Endodermal cell (in vitro differentiated cells): ENCODE measurements at places on chromosomes 2 and 18. TPM values are rescaled to one million over a fixed set of nuclear protein-coding genes. Genes with fewer than 3 reads are reported as not detected.

GRCh38 chr2:11715987-11716652 is 30.3 kb upstream of the LPIN1 start:
- no peak for DNase-seq

DNA sequence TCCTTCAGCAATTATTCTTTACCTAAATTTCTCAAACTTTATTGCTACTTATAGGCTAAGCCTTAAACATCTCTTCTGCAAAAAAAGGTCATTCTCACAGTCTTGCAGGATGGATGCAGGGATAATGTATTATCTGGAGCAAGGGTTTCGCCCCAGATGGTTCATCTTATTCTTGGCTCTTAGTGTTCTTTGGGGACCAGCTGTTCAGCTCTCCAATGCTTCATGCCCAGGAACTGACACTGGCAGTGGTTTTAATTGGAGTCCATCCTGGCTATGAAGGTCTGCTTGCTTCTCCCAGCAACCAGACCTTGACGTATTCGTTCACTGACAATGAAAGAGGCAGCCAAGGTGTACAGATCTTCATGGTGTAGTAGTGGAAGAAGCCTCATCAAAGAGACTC is 331.9 kb downstream of the SLC8A1 start:
- no peak for DNase-seq

DNA sequence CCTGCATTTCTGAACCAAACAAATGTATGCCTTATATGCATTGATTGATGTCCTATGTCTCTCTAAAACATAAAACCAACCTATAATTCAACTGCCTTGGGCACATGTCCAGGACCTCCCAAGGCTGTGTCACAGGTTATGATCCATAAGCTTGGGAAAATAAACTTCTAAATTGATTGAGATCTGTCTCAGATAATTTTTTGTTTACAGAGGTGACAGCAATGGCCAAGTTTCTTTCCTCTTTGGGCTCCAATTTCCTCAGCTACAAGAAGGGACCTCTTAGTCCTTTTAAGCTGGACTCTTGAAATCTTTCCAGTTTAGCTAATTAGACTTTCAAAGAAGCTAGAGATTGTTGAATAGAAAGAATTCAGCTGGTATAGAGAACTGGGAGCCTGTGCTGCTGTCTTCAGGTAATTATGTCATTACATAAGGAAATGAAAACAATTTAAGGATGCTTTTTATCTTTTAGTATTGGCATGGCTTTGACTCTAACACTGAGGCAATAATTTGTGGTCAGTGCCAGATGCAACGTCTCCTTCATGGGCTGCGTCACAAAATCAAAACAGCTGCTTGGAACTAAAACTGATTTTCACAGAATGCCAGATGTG is 412.1 kb upstream of the TRIB2 start:
- DNase-seq = no peak

GRCh38 chr2:167942366-167943081 is 304.9 kb downstream of the STK39 start:
- DNase-seq = no peak

DNA sequence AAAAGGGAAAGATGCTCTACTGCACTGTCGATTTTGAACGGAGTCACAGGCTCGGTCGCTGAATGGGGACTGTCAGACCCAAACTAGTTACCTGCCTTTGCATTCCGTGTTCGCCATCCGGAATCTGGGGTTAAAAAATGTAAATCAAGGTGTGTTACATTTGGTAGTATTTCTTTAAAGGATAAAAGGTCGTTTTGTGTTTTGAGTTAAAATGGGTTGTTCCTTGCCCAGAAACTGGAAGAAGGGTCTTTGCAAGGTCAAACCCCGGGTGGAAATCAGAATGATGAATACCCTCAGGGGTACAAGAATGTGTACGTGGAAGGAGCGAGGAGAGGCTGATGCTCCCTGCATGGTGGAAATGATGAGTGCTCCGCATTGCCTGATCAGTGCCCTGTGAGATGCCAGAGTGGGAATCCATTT is 1.0 kb downstream of the VSNL1 start:
- DNase-seq = no peak

DNA sequence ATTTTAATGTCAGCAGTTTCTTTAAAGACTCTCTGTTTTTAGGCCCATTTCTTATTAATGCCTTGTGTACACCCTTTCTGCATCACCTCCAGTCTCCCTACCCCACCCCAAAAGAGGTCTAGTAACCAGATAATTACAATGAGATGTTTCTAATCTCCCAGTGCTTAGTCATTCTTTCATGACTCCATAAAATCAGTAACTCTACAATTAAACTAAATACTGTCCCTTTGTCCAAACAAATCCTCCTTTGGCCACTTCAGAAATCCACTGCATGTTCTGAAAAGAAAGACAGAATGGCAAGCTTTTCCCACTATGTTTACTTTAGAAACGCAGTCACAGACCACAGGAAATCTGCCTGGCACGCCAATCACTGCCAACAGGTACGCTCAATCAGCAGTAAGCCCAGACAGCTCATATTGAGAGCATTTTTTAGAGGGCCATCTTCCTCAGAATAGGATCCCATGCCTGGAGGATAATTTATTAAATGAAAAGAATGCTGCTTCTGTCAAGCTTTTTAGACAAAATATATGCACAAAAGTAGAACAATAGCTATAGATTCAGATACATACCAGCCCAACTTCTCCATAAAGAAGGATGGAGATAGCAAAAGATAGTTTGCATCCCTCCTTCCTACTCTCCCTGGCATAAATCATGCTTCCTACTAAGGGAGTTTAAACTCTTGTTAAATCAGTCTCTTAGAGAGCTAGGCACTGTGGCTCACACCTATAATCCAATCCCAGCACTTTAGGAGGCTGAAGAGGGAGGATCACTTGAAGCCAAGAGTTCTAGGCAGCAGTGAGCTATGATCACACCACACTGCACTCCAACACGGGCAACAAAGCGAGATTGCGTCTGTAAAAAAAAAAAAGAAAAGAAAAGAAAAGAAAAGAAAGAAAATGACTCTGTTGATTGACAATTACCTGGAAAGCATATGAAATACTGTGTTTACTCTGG is 14.6 kb downstream of the CLASP1 start:
- DNase-seq = no peak

- no peak for DNase-seq
These were observed 22.9 kb upstream of the TMEM87B start for GRCh38 chr2:112032224-112032586.

- DNase-seq = no peak
These were observed 81.5 kb upstream of the LDLRAD4 start for GRCh38 chr18:13136904-13137669.

- peak; percentile 74 for DNase-seq
These were observed 182.4 kb downstream of the CELF4 start for GRCh38 chr18:37383036-37383785.

GRCh38 chr2:144452169-144452988 is 67.5 kb downstream of the ZEB2 start:
- DNase-seq = peak; percentile 79

DNA sequence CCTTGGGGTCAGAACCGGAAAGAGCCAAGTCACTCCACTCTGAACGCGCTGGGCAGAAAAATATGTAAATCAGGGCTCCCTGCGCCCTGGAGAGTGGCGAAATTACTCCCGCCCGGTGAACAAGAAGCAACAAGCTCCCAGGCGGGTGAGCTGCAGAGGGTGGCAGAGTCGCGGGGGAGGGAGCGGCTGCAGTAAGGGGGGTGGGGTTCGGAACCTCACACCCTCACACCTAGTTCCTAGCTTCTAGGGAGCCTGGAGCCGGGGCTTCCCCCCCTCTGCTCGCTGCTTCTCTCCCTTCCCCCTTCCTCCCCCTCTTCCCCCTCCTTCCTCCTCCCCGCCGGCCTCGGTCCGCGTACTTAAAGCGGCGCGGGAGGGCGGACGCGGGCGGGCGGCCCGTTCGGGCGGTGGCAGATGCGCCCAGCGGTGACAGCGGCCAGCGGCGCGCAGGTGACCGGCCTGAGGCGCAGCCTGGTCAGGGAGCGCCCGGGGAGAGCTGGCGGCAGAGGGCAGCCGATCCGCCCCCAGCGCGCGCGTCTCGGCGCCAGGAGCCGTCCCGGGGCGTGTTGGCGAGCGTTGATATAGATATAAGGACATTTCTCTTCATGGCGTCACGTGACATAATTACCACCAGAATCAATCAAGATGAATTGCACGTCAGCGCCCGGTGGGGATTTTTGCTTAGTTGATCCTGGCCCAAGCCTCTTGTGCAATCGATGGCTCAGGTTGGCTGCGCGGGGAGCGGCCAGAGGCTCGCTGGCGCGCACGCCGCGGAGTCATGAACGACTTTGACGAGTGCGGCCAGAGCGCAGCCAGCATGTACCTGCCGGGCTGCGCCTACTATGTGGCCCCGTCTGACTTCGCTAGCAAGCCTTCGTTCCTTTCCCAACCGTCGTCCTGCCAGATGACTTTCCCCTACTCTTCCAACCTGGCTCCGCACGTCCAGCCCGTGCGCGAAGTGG is at the start of gene HOXD11:
Gene HOXD11 (plus strand): TSS at position 700 of the 959 bp plus-strand sequence. CDS start 76 bp downstream, at position 776.
- peak; percentile 84 for DNase-seq

GRCh38 chr2:157880927-157881326 is 4.8 kb upstream of the ACVR1 start:
- DNase-seq = no peak

GRCh38 chr2:212448698-212449097 is 89.9 kb downstream of the ERBB4 start:
- DNase-seq = no peak

DNA sequence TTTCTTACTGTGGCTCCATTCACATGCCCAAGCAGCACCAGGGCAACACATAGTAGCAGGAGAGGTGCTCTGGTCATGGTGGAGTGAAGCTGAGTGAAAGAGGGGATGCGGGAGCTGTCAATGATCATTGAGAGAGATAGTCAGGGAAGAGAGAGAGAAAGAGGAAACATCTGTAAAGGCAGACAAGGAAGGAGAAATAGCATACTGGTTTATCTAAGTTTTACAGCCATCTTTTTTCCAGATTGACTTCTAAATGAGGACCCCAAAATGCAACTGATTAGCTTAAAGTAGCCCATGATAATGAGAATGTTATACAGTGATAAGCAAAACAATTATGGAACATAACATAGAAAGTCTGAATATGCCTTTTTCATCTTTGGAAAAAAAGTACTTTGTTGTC is at the start of gene C2orf66:
Gene C2orf66 (minus strand): TSS at position 96 of the 400 bp plus-strand sequence. CDS start 19 bp downstream, at position 77.
- DNase-seq = no peak

DNA sequence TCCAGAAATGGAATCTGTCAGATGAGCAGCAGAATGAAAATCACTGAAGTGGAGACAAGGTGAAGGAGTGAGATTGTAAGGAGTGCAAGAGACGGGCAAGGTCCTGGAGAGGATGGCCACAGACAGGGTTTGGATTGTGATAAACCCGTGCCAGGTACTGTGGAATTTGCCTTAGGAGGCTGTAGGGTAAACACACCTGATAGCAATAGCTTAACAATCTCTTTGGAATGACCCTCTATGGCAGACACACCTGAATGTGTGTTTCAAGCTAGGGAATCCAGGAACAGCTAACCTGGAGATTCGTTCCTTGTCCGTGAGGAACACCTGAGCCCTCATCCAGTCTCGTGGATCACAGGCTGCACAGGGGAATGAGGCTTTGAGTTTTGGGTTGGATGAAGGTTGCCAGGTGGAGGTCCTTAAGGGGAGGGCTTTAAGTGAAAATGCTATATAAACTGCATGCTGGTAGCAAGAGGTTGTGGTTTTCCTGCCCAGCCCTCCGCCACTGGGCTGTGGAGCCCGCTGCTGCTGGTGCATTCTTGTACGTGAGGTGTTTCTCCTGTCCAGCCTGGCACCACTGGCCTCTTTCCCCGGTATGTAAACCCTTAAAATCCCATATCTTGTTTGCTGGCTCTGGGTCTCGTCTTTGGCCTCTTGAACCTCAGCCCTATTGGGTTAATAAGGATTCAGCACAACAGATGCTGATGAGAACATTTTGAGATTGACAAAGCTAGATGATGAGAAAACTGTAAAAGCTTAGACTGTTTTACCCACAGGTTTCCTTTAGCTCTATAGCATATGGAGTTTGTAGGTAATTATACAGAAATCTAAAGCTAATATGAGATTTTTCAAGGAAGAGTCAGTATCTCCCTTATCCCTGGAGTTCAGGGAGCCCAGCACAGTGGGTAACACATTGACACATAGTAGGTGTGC is 117.9 kb downstream of the ARHGAP15 start:
- DNase-seq = no peak

DNA sequence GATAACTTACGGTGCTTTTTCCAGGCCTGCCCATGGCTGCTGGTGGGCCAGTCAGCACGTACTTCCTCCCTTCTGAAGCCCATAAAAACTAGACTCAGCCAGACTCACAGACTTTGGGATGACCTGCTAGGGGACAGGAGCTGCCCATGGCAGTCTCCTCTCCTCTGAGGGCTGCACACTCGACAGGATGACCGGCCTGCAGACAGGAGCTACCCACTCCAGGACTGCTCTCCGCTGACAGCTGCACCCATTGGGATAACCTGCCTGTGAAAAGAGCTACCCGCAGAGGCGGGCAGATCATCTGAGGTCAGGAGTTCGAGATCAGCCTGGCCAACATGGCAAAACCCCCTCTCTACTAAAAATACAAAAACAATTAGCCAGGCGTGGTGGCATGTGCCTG is 75.4 kb downstream of the EPB41L3 start:
- no peak for DNase-seq

- DNase-seq = no peak
These were observed 86.8 kb upstream of the TFPI start for GRCh38 chr2:187640926-187641510.

DNA sequence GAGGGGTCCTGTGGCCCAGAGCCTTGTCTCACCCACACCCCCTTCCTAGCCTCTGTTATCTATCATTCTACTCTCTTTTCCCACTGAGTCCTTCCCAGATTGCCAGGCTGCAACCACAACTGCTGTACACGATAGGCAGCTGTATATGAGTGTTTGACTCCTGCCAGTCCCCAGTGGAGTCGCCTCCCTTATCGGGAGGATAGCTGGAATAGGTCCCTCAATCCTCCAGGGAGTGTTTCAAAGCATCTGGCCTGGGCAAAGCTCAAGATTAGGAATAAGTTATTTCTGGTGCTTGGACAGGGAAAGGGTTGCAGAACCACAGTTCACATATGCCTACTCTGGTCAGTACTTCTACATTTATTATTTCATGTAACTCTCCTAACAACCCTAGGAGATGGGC is 4.8 kb downstream of the MSGN1 start:
- no peak for DNase-seq

The MRPS9 gene
- total RNA-seq = 43.4 and 48.4 TPM in 2 replicates

The MSH2 gene
- 135 to 141 TPM (median 135 TPM) in 3 replicates for total RNA-seq

The PTPN2 gene
- total RNA-seq = 44.4 to 47.3 TPM (median 45.5 TPM) in 3 replicates

The STEAP3 gene
- 7.9 and 8.8 TPM in 2 replicates for total RNA-seq

The C2orf78 gene
- not detected in 3 replicates for total RNA-seq

The ARMC9 gene
- total RNA-seq = 33.7 and 41.7 TPM in 2 replicates

The ANO7 gene
- total RNA-seq = 6.6 to 9.1 TPM (median 8.5 TPM) in 3 replicates

The XIRP2 gene
- 0.14 TPM in 1 of 2 replicates, not detected in the other for total RNA-seq

The HOXD3 gene
- not detected in 2 replicates for total RNA-seq

The PHOSPHO2 gene
- 3.1 to 6.9 TPM (median 6.3 TPM) in 3 replicates for total RNA-seq

The CXCR1 gene
- not detected in 3 replicates for total RNA-seq

The RAD51AP2 gene
- 0.18 to 0.21 TPM (median 0.19 TPM) in 3 replicates for total RNA-seq

The DPP4 gene
- total RNA-seq = 0.93 and 1.2 TPM in 2 replicates

The IL1R2 gene
- total RNA-seq = not detected in 2 replicates

The FAM110C gene
- 1.0 and 1.8 TPM in 2 replicates for total RNA-seq

The PROC gene
- 0.51 and 0.61 TPM in 2 replicates for total RNA-seq

The ALPI gene
- not detected in 3 replicates for total RNA-seq
